ENCODE measurements at places on chromosomes 3 and 15. TPM values are rescaled to one million over a fixed set of nuclear protein-coding genes. Genes with fewer than 3 reads are reported as not detected.

Gene USP3
- total RNA-seq = 43.6 TPM

Gene SCN5A
- total RNA-seq = 1.6 TPM

Gene TLR9
- 0.02 TPM for total RNA-seq

Gene CHL1
- not detected for total RNA-seq

Gene WNT7A
- 0.03 TPM for total RNA-seq

Gene MCF2L2
- total RNA-seq = 0.13 TPM

Gene MAGEL2
- not detected for total RNA-seq

Gene SLC28A1
- 0.03 TPM for total RNA-seq

Gene FBXW12
- not detected for total RNA-seq

Gene BOC
- total RNA-seq = 5.3 TPM

Gene CSPG4
- total RNA-seq = 0.12 TPM

Gene LMCD1
- 76.8 TPM for total RNA-seq

Gene WWTR1
- 159 TPM for total RNA-seq

Gene NDN
- 0.05 TPM for total RNA-seq

Gene IL17RE
- total RNA-seq = 1.9 TPM

Gene SCAMP5
- 12.1 TPM for total RNA-seq

Gene DLL4
- total RNA-seq = 1.8 TPM

Gene AGTR1
- 0.77 TPM for total RNA-seq

Gene ADCY5
- 0.54 TPM for total RNA-seq

Gene CCDC9B
- 19.3 TPM for total RNA-seq

Gene SERINC4
- total RNA-seq = 0.08 TPM

Gene ATP8B4
- 0.99 TPM for total RNA-seq

Gene ULK3
- total RNA-seq = 35.9 TPM

Gene SCG3
- 0.06 TPM for total RNA-seq

Gene ADAMTS7
- total RNA-seq = 11.0 TPM

Gene GPR62
- not detected for total RNA-seq

Gene CADM2
- 0.28 TPM for total RNA-seq

All from A549 treated with Hydrocortisone at 1 μM for 4 hours (cell line).